ENCODE measurements at places on chromosomes 16 and 17. TPM values are rescaled to one million over a fixed set of nuclear protein-coding genes. Genes with fewer than 3 reads are reported as not detected.
A peak's percentile ranks its signal among the peaks of the same experiment; 100 is the strongest.

CCDC144A gene
- total RNA-seq = 2.5 TPM

CCL22 gene
- 0.49 TPM for total RNA-seq

CBFA2T3 gene
- total RNA-seq = 2.7 TPM

HAS3 gene
- 25.8 TPM for total RNA-seq

NOXO1 gene
- 1.2 TPM for total RNA-seq

ITGB4 gene
- total RNA-seq = 169 TPM

C17orf100 gene
- 3.2 TPM for total RNA-seq

VPS35 gene
- total RNA-seq = 63.3 TPM

ZNF689 gene
- 7.6 TPM for total RNA-seq

NOG gene
- 7.4 TPM for total RNA-seq

FAAP100 gene
- total RNA-seq = 21.4 TPM

ZP2 gene
- not detected for total RNA-seq

KRTAP3-2 gene
- total RNA-seq = not detected

TOP3A gene
- 15.5 TPM for total RNA-seq

UBE2O gene
- 29.7 TPM for total RNA-seq

GRCh38 chr17:57724026-57724728 lies 20.9 kb downstream of the CCDC182 start:
- no peak for DNase-seq
- no peaks in the 10 kb centered on the region for H3K27me3 ChIP-seq
- no peak overlapping the region for H3K27ac ChIP-seq
- no peak overlapping the region for H3K4me3 ChIP-seq

DNA sequence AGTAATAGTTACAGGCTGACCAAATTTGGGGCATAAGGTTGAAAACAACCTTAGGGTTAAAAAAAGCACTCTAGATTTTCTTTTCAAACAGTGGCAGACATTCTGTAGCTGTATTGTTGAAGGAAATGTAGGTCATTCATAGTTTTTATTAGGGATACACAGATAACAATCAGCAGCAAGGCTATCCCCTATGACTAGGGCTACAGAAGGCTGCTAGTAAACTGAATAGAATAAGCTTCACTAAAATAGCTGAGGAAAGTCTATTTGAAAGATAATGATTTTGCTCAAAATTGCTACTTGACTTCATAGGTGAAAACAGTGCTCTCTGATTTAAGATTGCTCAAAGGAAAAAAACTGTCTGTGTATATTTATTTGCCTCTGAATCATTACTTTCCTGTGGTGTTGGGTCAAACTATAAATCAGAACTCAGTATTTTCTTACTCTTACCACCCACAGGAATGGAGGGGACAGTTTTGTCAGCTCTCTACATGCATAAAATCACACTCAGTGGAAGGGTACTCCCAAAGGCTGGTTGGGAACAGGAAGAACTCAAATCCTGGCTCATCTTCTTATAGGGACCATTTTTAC lies 24.8 kb downstream of the RPGRIP1L start:
- H3K27me3 ChIP-seq = no peaks in the 10 kb centered on the region
- peaks cover 6% of the 10 kb centered on the region for H3K4me1 ChIP-seq
- no peak overlapping the region for H3K27ac ChIP-seq
- H3K4me3 ChIP-seq = no peak overlapping the region
- no peak for DNase-seq
- H3K36me3 ChIP-seq = no peaks in the 10 kb centered on the region

GRCh38 chr17:35313875-35314409 lies 59.5 kb downstream of the SLFN11 start:
- H3K4me3 ChIP-seq = peak overlapping the region; percentile 24
- H3K36me3 ChIP-seq = no peaks in the 10 kb centered on the region
- peak overlapping the region; percentile 68 for H3K27ac ChIP-seq
- no peak for DNase-seq

GRCh38 chr16:57023541-57024249 lies 34.3 kb downstream of the NLRC5 start:
- H3K27me3 ChIP-seq = no peaks in the 10 kb centered on the region
- no peak overlapping the region for H3K27ac ChIP-seq
- DNase-seq = no peak

GRCh38 chr17:66950886-66951604 lies 13.5 kb upstream of the CACNG4 start:
- no peak overlapping the region for H3K4me3 ChIP-seq
- H3K36me3 ChIP-seq = no peaks in the 10 kb centered on the region
- DNase-seq = no peak
- H3K27ac ChIP-seq = peak overlapping the region; percentile 38
- H3K27me3 ChIP-seq = no peaks in the 10 kb centered on the region
- H3K4me1 ChIP-seq = peaks cover 6% of the 10 kb centered on the region

DNA sequence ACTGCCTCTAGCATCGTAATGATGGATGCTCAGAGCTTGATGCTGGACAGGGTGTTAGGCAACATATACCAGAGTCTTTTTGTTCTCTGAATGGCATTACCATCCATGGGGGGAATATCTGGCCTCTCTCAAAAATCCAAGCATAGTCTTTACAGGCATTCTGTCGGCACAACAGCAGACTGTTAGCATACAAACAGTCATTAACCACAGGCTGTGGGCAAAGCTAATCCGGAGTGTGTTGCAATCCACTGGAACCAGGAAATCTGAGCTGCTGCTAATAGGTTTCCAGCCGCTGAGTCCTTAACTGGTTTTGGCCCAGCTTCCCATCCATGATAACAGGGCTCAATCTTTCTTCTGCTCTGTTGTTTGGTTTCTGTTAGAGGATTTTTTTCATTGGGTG lies 371.9 kb downstream of the HS3ST3B1 start:
- H3K36me3 ChIP-seq = no peaks in the 10 kb centered on the region
- H3K4me1 ChIP-seq = no peaks in the 10 kb centered on the region
- no peak for DNase-seq
- H3K4me3 ChIP-seq = no peak overlapping the region

GRCh38 chr17:79012563-79013134 lies 3.1 kb upstream of the CANT1 start:
- H3K36me3 ChIP-seq = no peaks in the 10 kb centered on the region
- H3K27me3 ChIP-seq = no peaks in the 10 kb centered on the region
- H3K4me1 ChIP-seq = peaks cover 21% of the 10 kb centered on the region
- no peak for DNase-seq

DNA sequence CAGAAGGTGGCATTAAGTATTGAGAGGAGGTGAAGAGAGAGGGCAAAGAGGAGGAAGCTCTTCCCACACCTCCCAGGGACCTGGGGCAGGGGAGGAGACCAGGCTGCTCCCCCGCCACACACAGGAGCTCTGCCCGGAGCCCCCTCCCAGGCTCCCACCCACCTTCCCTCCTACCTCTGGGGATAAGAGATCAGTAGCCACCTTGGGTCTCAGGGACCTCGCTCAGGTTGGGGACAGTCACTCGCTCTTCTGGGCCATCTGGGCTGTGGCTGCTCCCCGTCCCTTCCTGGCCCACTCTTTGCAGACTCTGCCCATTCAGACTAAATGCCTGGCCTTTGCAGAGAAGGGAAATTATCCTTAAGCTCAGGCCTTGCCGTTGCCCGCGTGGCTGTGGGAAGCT lies 14.9 kb upstream of the C16orf74 start:
- no peak overlapping the region for H3K27ac ChIP-seq
- H3K27me3 ChIP-seq = no peaks in the 10 kb centered on the region
- DNase-seq = no peak
- no peaks in the 10 kb centered on the region for H3K4me1 ChIP-seq

GRCh38 chr16:1199347-1200013 lies 25.6 kb downstream of the TPSG1 start:
- no peak for DNase-seq
- no peak overlapping the region for H3K4me3 ChIP-seq
- H3K4me1 ChIP-seq = no peaks in the 10 kb centered on the region
- no peaks in the 10 kb centered on the region for H3K36me3 ChIP-seq
- H3K27me3 ChIP-seq = no peaks in the 10 kb centered on the region

DNA sequence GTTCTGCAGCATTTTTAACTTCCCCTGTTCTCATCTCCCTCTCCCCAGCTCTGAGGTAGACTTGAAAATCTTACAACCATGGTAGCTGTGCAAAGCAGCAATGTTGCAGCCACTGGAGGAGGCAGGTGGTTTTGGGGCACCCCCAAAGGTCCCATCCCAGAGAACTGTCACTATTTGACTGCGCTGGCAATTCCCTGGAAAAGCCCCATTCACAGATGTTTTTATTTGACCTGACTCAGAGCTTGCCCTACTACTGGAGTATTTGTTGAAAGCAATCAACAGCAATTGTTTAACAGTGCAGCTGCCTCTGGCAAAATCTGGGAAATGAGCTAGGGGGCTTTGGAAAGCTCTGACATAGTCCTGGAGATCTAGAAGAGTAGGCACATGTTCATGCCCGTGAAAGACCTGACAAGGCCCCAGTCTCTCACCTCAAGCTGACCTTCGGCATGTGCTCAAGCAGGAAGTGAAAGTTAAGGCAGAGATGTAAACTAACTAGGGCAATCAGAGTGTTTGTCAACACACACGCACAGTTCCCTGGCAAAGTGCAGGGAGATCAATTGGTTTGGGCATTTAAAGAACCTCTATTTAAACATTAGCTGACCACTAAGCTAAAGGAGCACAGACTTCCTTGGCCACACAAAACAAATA lies 19.7 kb upstream of the PIK3R5 start:
- no peak overlapping the region for H3K27ac ChIP-seq
- no peaks in the 10 kb centered on the region for H3K36me3 ChIP-seq
- no peak overlapping the region for H3K4me3 ChIP-seq
- no peaks in the 10 kb centered on the region for H3K4me1 ChIP-seq

- H3K4me3 ChIP-seq = no peak overlapping the region
- H3K4me1 ChIP-seq = no peaks in the 10 kb centered on the region
- H3K27me3 ChIP-seq = no peaks in the 10 kb centered on the region
- H3K36me3 ChIP-seq = no peaks in the 10 kb centered on the region
- no peak overlapping the region for H3K27ac ChIP-seq
These were observed 8.3 kb upstream of the TOM1L1 start for GRCh38 chr17:54892360-54892759.

DNA sequence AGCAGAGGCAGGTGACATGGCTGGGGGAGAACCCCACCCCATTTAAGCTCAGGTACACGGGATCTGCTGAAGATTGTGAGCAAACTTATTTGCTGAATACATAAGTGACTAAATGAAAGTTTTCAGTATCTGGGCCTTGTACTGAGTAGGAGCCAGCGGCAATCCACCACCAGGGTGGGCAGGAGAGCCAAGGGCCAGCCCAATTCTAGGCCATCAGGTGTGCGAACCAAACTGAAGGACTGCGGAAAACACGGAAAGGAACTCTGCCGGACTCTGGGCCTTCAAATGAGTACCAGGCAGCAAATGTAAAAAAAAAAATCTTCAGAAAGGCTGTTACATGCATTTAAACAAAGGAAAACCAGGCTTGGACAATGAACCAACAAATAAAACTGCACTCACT lies 19.7 kb downstream of the ARHGAP17 start:
- H3K4me3 ChIP-seq = no peak overlapping the region
- no peaks in the 10 kb centered on the region for H3K36me3 ChIP-seq
- DNase-seq = no peak
- H3K27ac ChIP-seq = peak overlapping the region; percentile 40
- peaks cover 69% of the 10 kb centered on the region for H3K4me1 ChIP-seq

GRCh38 chr17:21152731-21153130 lies 26.0 kb downstream of the DHRS7B start:
- no peaks in the 10 kb centered on the region for H3K27me3 ChIP-seq
- H3K36me3 ChIP-seq = no peaks in the 10 kb centered on the region

- no peaks in the 10 kb centered on the region for H3K4me1 ChIP-seq
- H3K27me3 ChIP-seq = no peaks in the 10 kb centered on the region
- H3K27ac ChIP-seq = no peak overlapping the region
- no peak overlapping the region for H3K4me3 ChIP-seq
- no peak for DNase-seq
These were observed 38.8 kb upstream of the HSBP1 start for GRCh38 chr16:83768986-83769385.

- no peak for DNase-seq
- no peaks in the 10 kb centered on the region for H3K27me3 ChIP-seq
- peaks cover 3% of the 10 kb centered on the region for H3K4me1 ChIP-seq
- no peaks in the 10 kb centered on the region for H3K36me3 ChIP-seq
These were observed 38.3 kb upstream of the HAPSTR1 start for GRCh38 chr16:9053006-9053601.

DNA sequence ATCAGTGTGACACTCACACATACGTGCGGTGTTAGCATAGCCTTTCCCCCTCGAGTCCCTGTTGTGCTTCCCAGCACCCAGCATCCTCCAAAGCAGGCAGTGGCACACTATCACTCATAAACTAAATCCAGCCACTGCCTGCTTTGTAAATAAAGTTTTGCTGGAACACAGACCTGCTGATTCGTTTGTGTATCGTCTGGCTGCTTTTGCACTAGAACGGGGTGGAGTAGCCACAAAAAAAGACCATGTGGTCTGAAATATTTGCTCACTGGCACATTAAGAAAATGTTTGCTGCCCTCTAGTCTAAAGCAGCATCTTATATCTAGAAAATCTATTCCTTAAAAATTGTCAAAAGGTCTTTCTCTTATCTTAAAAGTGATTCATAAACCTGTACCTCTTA lies 341.2 kb upstream of the ZFHX3 start:
- H3K27ac ChIP-seq = no peak overlapping the region
- peak; percentile 7 for DNase-seq
- no peaks in the 10 kb centered on the region for H3K36me3 ChIP-seq
- H3K27me3 ChIP-seq = no peaks in the 10 kb centered on the region

GRCh38 chr16:62046801-62047200 lies 10.6 kb upstream of the CDH8 start:
- no peak overlapping the region for H3K27ac ChIP-seq
- H3K27me3 ChIP-seq = no peaks in the 10 kb centered on the region
- no peaks in the 10 kb centered on the region for H3K4me1 ChIP-seq
- H3K36me3 ChIP-seq = no peaks in the 10 kb centered on the region
- H3K4me3 ChIP-seq = no peak overlapping the region
- no peak for DNase-seq

DNA sequence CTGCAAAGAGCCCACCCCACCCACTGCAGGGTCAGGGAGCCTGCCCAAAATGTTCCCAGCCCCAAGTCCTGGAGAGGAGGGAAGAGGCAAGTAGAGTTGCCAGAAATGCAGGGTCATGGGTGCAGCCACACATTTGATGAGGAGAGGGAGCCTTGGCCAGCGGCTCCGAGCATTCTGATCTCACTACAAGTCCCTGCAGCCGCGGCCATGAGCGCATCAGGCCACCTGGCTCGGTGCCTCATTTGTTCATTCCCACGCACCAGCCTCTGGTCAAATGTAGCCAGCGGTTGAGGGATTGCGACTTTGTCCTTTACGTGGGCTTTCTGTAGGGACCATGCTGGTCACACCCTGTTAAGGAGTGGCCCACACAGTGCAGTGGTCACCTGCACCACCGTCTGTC lies 48.7 kb downstream of the PGS1 start:
- no peak overlapping the region for H3K27ac ChIP-seq
- H3K27me3 ChIP-seq = no peaks in the 10 kb centered on the region
- no peaks in the 10 kb centered on the region for H3K36me3 ChIP-seq
- H3K4me3 ChIP-seq = no peak overlapping the region
- no peaks in the 10 kb centered on the region for H3K4me1 ChIP-seq

- H3K36me3 ChIP-seq = no peaks in the 10 kb centered on the region
- H3K27ac ChIP-seq = no peak overlapping the region
- no peak for DNase-seq
- no peaks in the 10 kb centered on the region for H3K27me3 ChIP-seq
- H3K4me3 ChIP-seq = no peak overlapping the region
These were observed 34.7 kb downstream of the CCDC57 start for GRCh38 chr17:82177761-82178498.

DNA sequence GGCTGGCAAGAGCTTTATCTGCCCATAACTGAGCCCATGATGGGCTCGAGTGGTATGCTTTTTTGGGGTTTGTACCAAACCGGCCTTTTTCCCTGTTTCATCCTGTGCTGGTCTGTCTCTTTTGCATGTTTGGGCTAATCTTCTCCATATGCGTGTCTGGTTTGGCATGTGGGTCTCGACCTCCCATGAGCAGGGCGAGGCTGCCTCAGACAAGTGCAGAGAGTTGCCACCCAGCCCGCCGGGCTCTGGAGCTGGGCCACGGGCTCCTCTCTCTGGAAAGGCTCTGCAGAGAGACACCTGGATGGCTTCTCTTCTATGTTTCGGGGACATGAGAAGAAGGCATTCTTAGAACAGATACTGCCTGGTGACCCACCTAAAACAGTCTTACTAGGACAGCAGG lies 67.8 kb upstream of the TBX2 start:
- peak overlapping the region; percentile 47 for H3K27ac ChIP-seq
- no peak for DNase-seq
- no peak overlapping the region for H3K4me3 ChIP-seq
